ENCODE measurements at places on chromosomes 1 and 21.

GRCh38 chr1:200291106-200291505 lies 118.7 kb downstream of the ZNF281 start:
- no peak for DNase-seq

GRCh38 chr21:40618191-40618973 lies 228.6 kb downstream of the DSCAM start:
- DNase-seq = no peak

- peak; percentile 30 for DNase-seq
Observed at GRCh38 chr21:43328958-43329691, 97.8 kb downstream of the SIK1 start.

- peak; percentile 67 for DNase-seq
Observed at GRCh38 chr1:155892796-155893195, 18.4 kb downstream of the RIT1 start.

GRCh38 chr1:107342768-107343167 lies 201.9 kb downstream of the NTNG1 start:
- no peak for DNase-seq

All from mesenchymal stem cell (in vitro differentiated cells and primary cell).